ENCODE measurements at places on chromosomes 4 and X.
A peak's percentile ranks its signal among the peaks of the same experiment; 100 is the strongest.

DNA sequence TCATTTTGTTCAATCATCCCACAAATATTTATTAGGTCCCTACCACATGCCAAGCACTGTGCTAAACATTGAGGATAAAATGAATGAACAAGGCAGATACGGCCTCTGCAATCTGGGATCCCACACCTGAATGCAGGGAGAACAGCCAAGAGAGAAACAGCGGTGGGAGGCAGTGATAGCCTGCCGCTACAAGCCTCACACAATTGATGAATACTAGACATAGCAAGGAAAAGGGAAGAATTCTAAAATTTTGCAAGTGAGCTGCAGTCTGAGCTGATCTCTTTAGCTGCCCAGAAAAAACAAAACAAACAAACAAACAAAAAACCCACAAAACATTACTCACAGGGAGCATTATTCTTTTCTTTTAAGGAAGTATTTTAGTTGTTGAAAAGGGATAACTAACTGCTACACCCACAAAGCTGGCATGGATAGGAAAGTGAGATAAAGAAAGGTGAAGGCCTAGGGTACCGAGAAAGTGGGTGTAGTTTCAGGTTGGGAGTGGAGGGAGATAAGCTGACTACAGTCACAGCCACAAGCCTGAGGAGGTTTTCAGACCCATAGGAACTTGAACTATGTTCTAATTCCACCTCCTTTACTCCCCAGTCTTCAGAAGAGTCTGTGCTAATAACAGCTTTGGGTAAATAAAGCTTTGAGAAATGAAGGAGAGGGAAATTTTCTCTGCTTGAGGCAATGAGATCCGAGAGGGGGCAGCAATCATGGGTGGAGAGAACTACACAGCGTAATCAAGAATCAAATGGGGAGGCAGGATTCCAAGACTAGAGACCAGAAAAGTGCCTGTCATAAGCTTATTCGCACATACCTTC is 85.4 kb downstream of the SH3RF1 start:
- no peak for DNase-seq

GRCh38 chrX:270848-271367 is 10.3 kb upstream of the PLCXD1 start:
- no peak for DNase-seq

DNA sequence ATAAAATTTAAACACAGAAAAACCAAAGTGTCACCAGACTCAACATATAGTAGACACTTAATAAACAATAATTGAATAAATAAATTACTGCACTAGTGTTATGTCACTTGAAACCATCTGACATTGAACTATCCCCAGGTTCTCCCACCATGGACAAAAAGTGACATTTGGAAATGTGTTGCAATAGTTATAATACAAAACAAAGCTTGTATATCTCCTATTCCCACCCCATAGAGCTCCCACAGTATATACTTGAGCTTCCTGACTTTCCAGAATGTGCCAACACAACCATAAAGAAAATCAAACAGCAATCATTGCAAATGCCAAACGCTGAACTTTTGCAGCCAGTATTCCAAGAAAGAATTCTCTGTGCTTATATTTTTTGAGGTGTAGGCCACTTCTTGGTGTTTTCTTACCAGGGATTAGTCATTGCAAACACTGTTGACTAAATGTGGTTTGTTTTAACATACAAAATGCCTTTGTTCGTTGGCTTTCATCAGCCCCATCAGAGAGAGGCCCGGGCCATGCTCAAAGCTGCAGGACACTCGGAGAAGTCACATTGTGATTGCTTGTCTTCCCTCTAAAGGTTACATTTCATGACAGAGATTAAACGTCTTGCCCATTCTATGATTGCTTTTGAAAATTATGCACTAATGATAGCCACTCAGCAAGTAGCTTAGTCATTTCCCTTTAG is 33.8 kb downstream of the PPARGC1A start:
- no peak for DNase-seq

- DNase-seq: no peak
Measured at GRCh38 chrX:116841290-116841689, 378.5 kb upstream of the CT83 start.

GRCh38 chr4:15402974-15403373 is 24.9 kb upstream of the C1QTNF7 start:
- no peak for DNase-seq

- DNase-seq: no peak
Measured at GRCh38 chr4:153962311-153963039, 173.6 kb upstream of the SFRP2 start.

DNA sequence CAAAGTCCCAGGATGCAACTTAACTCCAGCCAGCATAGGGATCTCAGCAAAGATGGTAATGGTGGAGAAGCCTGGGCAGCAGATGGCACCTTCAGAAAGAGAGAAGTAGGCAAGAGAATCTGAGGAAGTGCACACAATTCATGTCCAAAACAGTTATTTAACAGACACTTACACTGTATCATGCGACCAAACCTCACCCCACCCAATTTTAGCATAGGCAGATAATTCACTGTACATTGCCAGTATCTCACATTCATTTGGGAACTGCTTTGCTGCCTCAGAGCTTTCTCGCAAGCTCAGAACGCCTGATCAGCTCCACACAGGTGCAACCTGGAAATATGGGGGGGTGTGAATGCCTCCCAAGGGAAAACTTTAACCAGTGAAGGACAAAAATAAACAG is 143.0 kb upstream of the MAOA start:
- DNase-seq: no peak

DNA sequence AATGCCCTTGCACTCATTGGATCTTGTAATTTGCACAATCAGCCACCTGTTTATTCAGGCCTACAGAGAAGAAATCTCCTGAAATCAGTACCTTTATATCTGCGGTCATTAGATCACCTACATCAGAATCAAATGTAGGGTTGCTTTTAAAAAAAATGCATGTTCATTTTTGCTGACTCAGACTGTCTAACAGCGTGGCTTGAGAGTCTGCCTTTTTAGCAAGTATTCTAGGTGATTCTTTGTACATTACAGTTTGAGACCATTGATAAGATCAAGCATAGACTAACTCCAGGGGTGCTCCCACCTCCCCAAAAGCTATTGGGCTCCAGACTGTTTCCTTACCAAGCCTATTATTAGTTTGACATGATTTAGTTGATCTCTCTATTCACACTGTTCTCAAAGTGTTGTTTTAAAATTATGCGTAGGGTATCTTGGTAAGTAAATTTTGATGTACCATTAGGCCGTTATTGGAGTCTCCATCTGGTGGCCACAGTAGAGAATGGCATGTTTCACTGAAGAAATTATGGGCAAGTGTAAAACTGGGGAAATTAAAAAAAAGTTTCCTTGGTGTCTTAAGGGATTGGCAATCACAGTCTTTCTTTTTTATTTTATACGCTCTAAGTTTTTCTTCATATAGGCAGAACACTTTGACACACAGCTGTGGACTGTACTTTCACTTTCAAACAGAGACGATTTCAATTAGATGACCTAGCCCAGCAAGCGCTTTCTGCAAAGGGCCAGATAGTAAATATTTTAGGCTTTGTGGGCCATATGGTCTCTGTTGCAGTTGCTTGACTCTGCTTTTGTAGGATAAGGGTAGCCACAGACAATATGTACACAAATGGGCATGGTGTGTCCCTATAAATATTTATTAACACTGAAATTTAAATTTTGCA is 33.7 kb upstream of the MSL3 start:
- peak; percentile 24 for DNase-seq

DNA sequence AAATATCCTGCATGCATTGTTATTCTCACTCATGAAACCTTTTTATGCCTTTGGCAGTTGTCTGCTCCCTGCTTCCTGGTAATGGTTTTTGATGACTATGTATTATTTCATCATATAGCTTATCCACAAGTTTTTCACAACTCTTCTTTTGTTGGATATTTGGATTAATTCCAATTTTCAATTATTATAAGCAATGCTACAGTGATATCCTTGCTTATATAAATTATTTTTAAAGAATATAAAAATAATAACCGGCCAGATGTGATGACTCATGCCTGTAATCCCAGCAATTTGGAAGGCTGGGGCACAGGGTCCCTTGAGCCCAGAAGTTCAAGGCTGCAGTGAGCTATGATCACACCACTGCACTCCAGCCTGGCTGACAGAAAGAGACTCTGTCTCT is 47.0 kb downstream of the ASIC5 start:
- no peak for DNase-seq
